ENCODE measurements at places on chromosomes 3 and 15. TPM values are rescaled to one million over a fixed set of nuclear protein-coding genes. Genes with fewer than 3 reads are reported as not detected.

Gene PCOLCE2
- total RNA-seq, result 0.22 TPM

Gene GOLGA6L4
- 1.1 TPM for total RNA-seq

Gene GUCA1C
- total RNA-seq, result not detected

Gene GOLGA8T
- total RNA-seq, result not detected

Gene DCLK3
- total RNA-seq, result not detected

Gene FMN1
- total RNA-seq, result 0.11 TPM

Gene TM4SF4
- total RNA-seq, result 0.34 TPM

Gene SLC15A2
- under 0.01 TPM for total RNA-seq

Gene SLC28A2
- total RNA-seq, result not detected

Gene NMNAT3
- 1.8 TPM for total RNA-seq

Gene DPPA2
- total RNA-seq, result not detected

Gene FAM81A
- 0.09 TPM for total RNA-seq

Gene LRTM1
- total RNA-seq, result not detected

Gene SPESP1
- 2.6 TPM for total RNA-seq

Gene ALDH1L1
- 0.09 TPM for total RNA-seq
